ENCODE measurements at places on chromosomes 1 and 21. TPM values are rescaled to one million over a fixed set of nuclear protein-coding genes. Genes with fewer than 3 reads are reported as not detected.

GRCh38 chr1:208225954-208226937, 17.9 kb downstream of the PLXNA2 start:
- no peak for DNase-seq
- peaks cover 70% of the 10 kb centered on the region for H3K4me1 ChIP-seq
- H3K27ac ChIP-seq: peak overlapping the region; percentile 84
- no peaks in the 10 kb centered on the region for H3K27me3 ChIP-seq
- peaks cover 6% of the 10 kb centered on the region for H3K36me3 ChIP-seq

GRHL3 gene
- not detected for total RNA-seq

DNA sequence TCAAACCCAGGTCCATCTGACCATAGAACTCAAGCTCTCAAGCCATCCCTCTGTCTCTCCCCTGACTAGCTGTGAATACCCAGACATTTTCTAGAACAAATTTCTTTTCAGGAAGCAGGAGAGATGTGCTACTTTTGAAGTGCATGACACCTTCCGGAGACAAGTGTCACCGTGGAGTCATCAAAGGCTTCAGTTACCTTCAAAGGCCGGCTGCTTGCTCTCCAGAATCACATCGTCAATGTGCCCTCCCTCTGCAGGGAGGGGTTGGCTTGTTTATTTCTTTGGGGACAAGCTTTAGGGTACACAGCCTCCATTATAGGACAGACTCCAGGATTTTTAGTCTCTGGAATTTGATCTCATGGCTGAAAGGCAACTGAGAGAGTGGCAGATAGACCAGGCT, 37.7 kb upstream of the IGSF21 start:
- H3K36me3 ChIP-seq: no peaks in the 10 kb centered on the region
- no peak for DNase-seq

MIXL1 gene
- 0.17 TPM for total RNA-seq

GRCh38 chr1:5220821-5221220, 566.4 kb downstream of the AJAP1 start:
- no peak overlapping the region for H3K4me3 ChIP-seq
- no peaks in the 10 kb centered on the region for H3K27me3 ChIP-seq
- no peak overlapping the region for H3K27ac ChIP-seq
- H3K4me1 ChIP-seq: no peaks in the 10 kb centered on the region

ADCY10 gene
- 0.07 TPM for total RNA-seq

PTPN22 gene
- not detected for total RNA-seq

RIPPLY3 gene
- 0.37 TPM for total RNA-seq

- peaks cover 14% of the 10 kb centered on the region for H3K4me1 ChIP-seq
- H3K27me3 ChIP-seq: no peaks in the 10 kb centered on the region
- H3K4me3 ChIP-seq: no peak overlapping the region
- H3K36me3 ChIP-seq: no peaks in the 10 kb centered on the region
- no peak overlapping the region for H3K27ac ChIP-seq
Measured at GRCh38 chr1:234856845-234857245, 246.9 kb upstream of the IRF2BP2 start.

KCNN3 gene
- 1.8 TPM for total RNA-seq

DNA sequence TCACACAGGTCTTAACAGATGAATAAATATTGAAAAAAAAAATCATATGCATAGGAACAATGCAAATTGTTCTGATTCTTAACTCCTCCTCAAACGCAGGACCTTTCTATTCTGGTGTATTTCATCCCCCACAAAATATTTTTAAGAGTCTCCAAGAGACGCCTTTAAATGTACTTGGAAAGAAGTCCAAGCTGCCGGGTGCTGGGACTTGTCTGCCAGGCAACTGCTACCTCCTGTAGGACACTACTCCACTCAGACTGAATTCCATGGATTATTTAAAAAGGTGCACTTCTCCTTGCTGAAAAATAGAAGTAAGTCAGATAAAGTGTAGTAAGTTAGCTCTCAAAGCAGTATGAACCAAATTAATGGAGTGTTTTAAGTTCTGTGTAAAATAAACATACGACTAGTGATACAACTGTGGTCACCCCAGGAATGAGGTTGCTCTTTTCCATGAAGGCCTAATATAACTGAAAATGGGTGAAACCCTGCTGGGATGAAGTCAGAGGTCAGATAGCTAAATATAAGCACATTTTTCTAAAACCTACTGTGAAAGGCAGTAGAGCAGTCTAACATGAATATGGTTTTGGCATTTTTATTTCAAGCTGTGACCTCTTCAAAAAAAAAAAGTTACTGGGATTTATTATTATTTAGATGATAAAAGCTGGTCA, 189.2 kb upstream of the PBX1 start:
- DNase-seq: no peak
- peaks cover 8% of the 10 kb centered on the region for H3K4me1 ChIP-seq
- no peak overlapping the region for H3K4me3 ChIP-seq
- H3K27ac ChIP-seq: no peak overlapping the region
- H3K36me3 ChIP-seq: no peaks in the 10 kb centered on the region

DNA sequence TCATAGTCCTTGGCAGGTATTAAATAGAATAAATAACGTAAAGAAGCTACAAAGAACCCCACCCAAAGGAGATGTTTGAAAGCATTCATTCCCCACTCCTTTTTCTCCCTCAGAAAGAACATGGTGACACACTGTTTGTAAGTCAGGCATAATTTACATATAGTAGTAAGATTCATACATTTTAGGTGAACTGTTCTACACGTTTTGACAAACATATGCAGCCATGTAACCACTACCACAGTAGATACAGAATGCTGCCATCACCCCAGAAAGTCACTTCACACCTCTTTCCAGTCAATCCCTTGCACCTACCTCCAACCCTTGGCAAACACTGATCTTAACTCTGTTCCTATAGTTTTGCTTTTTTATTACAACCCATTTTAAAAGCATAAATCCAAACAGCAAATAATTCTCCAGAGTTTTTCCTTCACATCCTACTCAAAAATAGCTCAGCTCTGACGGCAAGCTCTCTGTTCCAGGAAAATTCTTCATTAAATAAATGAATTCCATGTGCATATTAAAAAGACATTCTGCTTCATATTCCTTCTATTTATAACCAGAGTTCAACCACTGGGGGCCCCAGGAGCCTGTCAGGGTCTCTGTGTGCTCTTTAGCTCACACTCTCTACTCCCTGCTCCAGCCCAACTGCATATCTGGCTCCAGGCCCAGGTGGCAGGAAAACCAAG, 258.8 kb downstream of the PLPP3 start:
- no peak overlapping the region for H3K4me3 ChIP-seq
- H3K36me3 ChIP-seq: peaks cover 1% of the 10 kb centered on the region
- no peaks in the 10 kb centered on the region for H3K27me3 ChIP-seq
- peaks cover 14% of the 10 kb centered on the region for H3K4me1 ChIP-seq
- no peak overlapping the region for H3K27ac ChIP-seq

HES5 gene
- total RNA-seq: not detected

DNA sequence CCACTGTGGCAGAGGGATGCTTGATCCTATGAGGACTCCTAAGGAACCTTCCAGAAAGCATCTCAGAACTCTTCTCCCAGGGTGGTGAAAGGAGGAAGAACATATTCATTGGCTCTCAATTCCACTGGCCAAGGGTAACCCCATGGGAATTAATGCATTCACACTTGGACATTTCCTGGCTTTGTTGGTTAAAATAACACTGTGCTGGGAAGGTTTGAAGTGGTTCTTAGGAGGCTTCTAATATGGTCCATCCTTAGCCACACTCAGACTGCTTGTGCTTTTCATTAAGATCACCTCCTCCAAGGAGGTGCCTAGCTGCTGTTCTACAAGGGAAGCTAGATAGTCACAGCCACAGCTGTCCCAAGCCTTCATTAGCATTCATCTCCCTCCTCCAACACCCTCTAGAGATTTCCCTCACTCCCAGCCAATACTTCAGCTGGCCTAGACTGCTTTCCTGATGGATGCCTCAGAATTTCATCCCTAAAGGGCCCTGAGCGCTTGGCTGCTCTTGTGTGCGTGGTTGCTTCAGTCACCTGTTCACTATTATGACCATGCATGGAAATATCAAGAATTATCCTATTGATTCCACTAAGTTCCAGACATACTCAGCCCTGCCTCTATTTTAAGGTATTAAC, 544.4 kb downstream of the PLPP3 start:
- peaks cover 27% of the 10 kb centered on the region for H3K4me1 ChIP-seq
- DNase-seq: no peak
- H3K4me3 ChIP-seq: no peak overlapping the region
- H3K27me3 ChIP-seq: no peaks in the 10 kb centered on the region
- H3K27ac ChIP-seq: no peak overlapping the region

NMNAT2 gene
- total RNA-seq: 3.0 TPM

GRCh38 chr1:31577515-31578192, 1.3 kb downstream of the TINAGL1 start:
- H3K36me3 ChIP-seq: no peaks in the 10 kb centered on the region
- H3K27ac ChIP-seq: no peak overlapping the region

- H3K36me3 ChIP-seq: no peaks in the 10 kb centered on the region
- DNase-seq: peak; percentile 42
- peaks cover 2% of the 10 kb centered on the region for H3K27me3 ChIP-seq
Measured at GRCh38 chr1:43275826-43276620, 6.2 kb downstream of the TMEM125 start.
